Mesendoderm (in vitro differentiated cells): ENCODE measurements at places on chromosomes 6 and 20.

- no peak for DNase-seq
Observed at GRCh38 chr6:8041913-8042583, 22.1 kb downstream of the BLOC1S5 start.

DNA sequence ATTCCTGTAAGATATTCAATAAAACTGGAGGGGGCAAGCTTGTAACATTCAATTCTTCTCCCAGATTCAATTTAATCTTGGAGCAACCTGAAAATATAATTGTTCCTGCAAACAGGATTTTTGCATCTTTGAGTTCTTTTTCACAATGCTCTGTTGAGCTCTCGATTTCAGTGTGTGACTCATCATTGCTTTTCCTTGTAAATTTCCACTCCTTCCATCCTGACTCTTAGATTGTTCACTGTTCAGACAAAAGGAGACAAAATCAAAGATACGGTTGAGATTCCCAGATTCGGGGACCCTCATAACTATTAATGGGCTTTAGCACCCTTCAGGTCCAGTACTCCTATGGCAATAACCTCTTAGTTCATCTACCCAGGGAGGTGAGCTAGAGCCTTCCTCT is 571.9 kb upstream of the CHD6 start:
- no peak for DNase-seq

DNA sequence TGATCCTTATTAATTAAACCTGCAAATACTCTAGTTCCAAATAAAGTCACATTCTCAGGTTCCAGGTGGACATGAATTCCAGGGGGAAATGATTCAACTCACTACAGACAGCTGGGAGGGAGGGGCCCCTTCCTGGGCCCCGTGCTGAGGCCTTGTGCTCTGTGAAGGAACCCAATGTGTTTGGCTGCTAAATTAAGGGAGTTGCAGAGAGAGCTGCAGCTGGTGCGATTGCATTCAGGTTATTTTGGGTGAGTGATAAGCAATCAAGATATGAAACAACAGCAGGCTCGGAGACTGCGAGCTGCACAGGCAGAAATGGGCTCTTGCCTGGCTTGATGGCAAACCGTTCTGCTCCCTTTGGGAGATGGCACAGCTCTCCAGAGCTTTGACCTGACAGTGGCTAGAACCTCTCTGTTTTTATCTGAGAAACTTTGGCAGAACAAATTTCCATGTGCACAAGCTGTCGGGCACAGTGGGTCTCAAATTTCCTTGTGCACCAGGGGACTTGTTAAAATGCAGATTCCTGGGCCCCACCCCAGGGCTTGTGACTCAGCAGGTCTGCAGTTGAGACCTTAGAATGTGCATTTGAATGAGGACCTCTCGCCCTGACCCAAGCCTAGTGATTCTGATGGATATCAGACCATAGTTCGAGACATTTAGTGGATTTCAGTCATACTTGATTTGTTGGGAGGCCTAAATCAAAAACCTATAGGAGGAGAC is 9.8 kb downstream of the MAPK13 start:
- peak; percentile 45 for DNase-seq

DNA sequence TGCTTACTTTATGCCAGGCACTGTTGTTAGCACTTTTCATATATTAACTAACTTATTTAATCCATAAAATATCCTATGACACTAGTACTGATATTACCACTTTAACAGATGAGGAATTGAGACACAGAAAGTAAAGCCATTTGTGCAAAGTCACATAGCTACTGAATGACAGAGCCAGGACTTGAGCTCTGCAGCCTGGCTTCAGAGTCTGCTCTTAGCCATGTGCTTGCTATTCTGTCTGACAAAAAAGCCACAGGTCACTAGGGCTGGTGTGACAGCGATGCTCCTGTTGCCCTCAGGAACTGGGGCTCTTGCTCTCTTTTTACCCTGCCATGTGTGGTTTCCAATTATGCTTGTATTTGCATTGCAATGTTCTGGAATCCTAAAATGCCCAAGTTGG is 44.7 kb upstream of the RNF8 start:
- no peak for DNase-seq

DNA sequence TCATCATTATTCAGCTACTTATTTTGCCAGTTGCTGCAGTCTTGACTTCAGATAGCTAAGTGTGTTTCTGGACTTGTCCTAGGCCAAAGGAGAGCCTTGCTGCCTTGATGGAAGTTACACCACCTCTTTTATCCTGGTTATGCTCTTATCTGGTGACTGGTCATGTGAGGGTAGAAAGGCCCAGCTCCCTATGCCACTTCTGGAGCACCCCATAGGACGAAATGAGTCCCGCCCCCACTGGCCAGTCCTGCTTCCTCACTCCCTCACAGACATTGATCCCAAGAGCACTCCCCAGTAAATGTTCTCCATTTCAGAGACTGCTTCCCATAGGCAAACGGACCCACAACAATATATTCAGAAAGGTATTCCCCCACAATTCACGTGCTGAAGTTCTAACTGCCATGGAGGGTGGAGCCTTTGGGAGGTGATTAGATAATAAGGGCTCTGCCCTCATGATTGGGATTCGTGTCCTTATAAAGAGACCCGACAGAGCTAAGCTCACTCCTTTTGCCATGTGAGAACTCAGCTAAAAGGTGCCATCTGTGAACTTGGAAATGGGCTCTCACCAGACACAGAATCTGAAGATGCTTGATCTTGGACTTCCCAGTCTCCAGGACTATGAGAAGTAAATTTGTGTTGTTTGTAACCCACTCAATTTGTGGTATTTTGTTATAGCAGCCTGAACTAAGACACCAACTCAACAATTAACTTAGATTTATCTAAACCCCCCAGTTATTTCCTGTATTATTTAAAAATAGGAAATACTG is 21.5 kb upstream of the ELOVL2 start:
- no peak for DNase-seq

DNA sequence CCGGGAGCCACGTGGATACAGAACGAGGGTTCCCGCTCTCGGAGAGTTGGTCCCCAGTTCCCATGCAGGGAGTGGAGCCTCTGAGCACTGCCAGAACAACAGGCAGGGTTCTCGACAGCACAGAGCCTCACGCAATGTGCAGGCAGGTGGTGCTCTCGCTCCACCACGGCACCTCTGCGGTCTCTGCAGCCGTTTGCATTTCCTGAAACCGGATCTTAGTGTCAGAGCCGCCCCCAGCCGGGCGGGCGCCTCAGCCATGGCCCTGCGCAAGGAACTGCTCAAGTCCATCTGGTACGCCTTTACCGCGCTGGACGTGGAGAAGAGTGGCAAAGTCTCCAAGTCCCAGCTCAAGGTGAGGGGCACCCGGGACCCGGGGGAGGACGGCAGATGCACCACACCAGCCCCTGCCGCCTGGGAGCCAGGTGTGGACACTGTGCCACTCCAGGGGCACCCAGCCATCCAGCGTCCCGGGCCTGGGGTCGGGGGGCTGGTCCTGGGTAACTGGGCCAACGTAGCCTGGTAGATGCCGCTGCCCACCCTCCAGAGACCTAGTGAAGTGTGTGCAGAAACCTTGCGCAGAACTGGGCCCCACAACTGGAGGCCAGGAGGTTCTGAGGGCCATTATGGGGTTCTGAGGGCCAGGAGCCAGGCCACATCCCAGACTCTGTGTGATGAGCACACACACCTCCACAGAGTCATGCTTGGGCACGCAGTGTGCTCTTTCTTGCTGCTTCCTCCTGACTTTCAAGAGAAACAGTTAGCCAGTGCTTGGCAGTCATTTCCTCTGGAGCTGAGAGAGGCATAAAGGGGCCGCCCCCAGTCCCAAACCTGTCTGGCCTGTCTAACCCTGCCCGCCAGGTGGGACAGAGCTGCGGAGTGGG is at the start of gene DEF6:
TSS of gene DEF6 (plus strand) at position 218 of the 881 bp plus-strand sequence. CDS start at position 257, 39 bp downstream.
- peak; percentile 94 for DNase-seq

DNA sequence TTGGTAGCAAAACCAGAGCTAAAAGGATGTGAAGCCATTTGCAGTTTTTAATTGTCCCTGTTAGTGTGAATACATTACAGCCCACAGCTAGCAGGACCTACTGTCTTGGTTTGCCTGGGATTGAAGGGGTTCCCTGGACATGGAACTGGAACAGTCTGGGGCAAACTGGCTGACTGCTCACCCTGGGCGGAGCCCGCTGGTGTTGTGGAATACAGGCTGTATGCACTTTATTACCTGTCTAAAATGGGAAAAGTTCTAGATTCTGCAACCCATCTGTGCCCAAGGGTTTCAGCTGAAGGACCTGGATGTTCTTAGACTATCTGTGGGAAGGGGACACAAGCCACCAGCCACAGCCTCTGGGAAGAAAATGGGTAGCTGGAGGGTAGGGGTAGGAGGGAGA is 12.2 kb upstream of the CDKN1A start:
- no peak for DNase-seq

- DNase-seq, result no peak
Observed at GRCh38 chr20:38303908-38304379, at the start of gene BPI. Gene BPI (plus strand): TSS chr20:38304156. CDS start chr20:38304224, 68 bp downstream.

- DNase-seq, result no peak
Observed at GRCh38 chr20:10752206-10752605, 78.4 kb upstream of the JAG1 start.

DNA sequence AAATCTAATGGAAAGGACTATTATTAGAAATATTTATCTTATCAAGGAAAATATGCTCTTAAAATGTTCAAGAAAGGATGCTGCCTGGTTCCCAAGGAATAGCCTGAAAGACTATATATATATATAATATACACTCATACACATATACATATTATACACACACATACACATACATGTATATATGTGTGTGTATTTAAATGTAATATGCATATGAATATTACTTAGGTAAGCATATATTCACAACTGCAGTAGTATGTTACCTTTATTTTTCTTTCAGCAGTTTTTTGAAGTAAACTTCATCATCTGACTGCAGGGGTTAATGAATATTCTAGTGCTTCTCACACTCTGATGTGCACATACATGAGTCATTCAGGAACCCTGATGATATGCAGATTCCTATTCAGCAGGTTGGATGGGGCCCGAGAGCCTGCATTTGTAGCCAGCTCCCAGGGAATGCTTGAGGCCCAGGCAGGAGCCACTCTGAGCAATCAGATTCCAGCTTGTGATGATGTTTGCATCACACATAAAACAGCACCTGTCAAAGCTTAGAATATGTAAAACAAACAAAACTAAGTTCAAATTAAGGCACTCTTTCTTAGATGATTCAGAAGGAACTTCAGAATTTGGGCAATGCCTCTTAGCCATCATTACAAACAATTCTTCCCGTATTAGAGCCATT is 16.1 kb downstream of the MYLK4 start:
- DNase-seq, result peak; percentile 86

- no peak for DNase-seq
Observed at GRCh38 chr6:2033544-2033943, 211.9 kb downstream of the GMDS start.

DNA sequence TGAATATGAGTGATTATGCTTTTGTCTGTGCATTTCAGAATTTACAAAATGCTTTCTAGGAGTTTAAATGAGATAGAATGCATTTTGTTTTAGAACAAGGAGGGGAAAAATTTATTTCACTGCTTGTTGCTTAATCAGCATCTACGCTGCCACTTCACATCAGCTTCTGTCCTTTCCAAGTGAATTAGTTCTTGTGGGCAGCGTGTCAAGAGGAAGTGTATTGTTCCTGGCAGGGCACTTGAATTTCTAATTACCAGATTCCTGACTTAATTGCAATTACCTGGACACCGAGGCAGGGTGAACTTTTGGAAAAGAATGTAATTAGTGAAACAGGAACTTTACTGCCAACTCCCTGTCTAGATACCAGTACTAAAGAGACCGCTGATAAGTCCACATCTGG is 263.5 kb downstream of the TMEM242 start:
- no peak for DNase-seq

DNA sequence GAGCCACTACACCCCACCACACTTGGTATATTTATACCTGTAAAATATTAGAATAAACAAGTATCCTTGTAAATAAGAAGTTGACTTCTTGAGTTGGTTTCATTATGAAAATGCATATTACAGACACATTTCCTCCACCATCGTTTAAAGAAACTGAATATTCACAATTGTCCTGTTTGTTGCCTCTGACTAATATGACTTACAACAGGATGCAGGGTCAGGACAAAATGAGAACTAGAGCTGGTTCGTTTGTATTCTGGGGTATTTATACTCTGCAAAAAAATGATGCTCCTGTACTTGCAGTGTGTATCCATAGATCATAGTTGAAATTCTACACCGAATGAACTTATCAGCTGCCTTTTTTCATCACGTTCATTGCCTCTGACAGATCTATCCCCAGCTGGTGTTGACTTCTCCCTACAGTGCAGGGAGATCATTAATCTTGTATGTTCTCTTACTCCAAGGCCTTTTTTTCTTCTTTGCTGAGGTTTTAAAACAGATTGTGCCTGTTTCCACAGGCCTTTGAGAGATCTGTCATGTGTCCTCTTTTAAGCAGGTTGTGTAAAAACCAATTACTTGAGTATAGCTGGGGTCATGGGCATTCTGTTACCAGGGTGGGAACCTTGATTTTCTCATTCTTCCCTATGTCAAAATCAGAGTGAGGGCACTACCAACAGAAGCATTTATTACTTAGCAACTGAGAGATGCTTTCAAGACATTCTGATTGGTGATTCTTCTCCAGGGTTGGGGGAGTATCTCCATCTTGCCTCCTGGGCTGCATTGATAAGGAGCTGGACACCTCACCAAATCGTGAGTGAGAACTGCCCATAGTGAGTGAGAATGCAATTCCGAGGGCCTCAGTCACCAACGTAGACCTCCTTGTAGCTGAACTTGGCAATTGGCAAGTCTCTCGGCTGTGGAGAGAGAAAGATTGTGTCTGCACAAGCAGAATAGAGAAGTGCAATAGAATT is 78.8 kb upstream of the CD83 start:
- DNase-seq, result no peak

GRCh38 chr6:30752157-30752927 is 8.0 kb upstream of the IER3 start:
- no peak for DNase-seq

DNA sequence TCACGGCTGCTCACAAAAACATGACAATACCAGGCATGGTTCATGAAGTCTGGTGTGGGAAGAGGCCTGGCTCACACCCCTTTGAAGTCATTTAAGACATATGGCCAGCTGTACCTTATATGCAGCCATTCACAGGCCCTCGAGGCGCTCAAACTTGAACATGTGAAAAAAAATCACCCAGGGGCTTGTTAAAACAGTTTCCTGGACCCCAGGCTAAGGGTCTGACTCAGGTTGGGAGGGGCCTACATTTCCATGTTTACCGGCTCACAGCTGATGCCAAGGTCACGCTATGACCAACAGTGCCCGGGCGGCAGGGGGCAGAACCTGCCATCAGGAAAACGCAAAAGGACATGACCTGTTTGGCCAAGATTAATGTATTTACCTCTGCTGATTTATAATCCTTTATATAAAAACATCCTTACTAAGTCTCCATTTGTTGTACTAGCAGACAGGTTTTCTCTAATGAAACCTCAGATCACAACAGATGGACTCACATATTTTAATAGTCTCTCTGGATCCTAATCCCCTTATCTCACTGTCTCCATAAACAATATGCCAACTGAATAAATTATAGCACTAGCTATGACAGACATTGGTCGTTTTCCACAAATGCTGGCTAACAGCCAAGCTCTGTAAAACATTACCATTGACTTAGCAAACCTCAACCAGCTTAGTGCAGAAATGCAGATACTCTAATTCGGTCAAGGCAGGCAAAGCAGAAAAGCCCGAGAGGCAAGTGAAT is 19.9 kb downstream of the EZR start:
- no peak for DNase-seq
